Forelimb muscle (tissue), 1 donor: ENCODE measurements at places on chromosomes 11 and 22. TPM values are rescaled to one million over a fixed set of nuclear protein-coding genes. Genes with fewer than 3 reads are reported as not detected.

IGSF9B gene
- 11.8 TPM for polyA plus RNA-seq

GRCh38 chr11:36155770-36156160 lies 133.5 kb downstream of the COMMD9 start:
- no peak for DNase-seq

DNA sequence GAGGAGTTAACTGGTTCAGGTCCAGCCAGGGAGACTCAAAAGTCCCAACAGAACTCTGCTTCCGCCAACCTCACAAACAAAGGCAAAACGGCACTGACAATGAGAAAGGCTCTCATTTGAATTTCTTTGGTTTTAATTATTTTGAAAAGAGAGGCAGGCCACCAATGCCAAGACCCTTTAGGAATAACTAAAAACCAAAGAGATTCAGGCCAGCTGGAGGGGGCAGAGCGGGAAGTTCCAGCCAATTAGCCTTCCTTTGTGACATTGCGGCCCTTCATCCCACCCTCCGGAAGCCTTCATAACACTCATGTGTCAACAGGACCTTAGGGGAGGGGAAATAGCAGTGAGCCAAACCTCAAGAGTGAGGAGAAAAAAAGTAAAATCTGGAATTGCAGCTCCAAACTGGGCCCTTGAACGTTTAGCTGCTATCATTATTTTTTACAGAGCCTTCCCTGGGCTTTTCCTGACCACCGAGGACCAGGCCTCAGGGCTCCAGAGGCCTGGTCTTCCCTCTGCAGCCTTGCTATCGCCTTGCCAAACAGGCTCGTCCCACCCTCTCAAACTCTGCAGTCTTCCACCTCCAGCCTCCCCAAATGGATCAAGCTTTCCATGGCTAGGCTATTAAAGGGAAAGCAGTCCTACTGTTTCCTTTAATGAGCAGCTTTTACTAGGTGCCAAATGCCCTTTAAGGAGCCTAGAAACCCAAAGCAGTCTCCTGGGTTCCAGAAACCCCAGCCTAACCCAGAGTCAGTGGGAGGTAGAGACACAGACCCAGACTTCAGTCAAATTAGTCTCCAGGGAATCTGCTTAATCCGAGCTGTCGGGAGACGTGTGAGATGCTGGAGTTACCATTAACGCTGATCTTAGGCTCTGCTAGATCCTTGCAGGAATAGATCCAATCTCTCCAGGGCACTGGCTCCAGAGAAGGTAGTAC lies 114.2 kb downstream of the CCDC34 start:
- DNase-seq, result no peak

DNA sequence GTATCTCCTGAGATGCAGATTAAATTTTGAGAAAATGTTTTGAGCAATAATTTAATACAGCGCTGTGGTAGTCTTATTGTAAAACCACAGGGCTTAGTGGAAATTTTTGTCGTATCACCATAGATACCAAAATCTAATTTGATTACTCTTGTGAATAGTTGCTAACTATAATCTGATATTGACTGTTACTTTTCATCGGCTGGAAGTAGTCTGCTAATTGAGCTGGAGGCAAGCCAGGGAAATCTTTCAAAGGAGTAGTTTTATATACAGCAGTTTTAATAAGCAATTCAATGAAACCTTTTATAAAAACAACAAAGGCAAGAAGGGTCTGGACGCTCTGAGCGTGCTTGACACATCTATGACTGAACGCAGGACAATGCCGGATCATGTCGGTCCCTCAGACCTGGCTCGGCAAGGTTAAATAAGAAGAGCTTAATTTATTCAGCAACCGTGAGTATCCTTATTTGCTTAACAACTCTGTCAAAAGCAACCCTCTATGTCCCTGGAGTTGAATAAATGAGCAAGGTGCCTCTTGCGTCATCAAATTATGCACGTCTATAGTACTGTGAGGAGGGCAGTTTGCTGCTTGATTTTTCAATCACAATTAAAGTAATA lies 121.2 kb downstream of the NCAM1 start:
- DNase-seq, result no peak

- no peak for DNase-seq
These were observed 35.4 kb upstream of the CCDC34 start for GRCh38 chr11:27398400-27398770.

DNA sequence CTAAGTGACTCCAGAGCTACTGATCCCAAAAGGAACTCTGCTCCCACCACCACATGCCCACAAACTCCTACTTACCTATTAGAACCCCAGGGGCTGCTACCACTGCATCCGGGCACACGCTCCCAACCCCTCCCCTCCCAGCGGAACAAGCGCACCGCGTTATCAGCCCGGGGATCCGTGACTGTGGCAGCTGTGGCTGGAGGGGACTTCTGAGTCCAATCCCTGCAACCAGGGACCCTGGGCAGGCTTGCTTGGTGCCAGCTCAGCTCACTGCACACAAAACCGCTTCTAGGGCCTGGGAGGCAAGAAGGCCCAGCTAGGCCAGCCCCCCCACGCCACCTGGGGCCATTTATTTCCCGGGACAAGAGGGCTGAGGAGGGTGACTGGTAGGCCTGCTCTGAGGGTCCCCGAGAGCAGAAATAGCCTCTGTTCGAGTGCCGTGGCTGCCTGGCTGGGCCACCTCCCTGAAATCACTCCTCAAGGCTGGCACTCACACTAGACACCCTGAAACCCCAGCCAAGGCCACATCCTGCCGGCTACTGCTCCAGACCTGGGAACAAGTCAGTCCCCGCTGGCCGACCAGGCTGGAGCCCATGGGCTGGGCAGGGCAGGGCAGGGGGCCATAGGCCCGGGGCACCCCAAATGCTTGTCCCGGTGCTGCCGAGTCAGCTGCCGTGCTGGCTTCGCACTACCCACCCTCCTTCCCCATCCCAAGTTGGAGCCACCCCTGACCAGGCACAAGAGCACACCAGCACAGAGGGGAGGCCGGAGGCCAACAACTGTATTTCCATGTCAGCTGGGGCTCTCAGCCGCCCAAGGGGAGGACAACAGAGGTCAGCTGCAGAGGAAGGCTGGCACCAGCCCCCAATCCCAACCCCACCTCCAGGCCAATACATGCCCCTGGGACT lies 1.9 kb upstream of the IFITM10 start:
- no peak for DNase-seq

APOBEC3C gene
- polyA plus RNA-seq, result 3.4 TPM

GRCh38 chr11:55707029-55707428 lies 45.0 kb downstream of the OR4C6 start:
- no peak for DNase-seq

DNA sequence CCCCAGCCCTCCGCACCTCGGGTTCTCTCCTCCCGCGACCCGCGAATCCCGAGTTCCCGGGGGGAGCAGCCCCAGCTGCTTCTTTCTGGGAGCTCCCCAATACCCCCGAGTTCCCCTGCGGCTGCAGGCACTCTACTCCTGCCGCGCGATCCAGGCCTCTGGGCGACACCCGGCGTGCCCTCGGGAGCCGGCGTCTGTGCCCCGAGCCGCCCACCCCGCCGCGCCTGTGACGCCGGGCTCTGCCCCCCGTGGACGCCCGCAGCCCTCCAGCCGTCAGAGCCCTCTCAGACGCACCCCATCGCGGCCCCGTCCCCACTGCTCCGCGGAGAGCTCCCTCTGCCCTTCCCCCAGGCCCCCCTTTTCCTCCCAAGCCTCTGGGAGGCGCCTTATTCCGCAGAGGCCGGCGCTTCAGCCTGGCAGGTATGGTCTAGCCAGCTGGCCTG lies 422 bp downstream of the GLB1L2 start:
- DNase-seq, result no peak
